ENCODE measurements at places on chromosomes 1 and 21.

GRCh38 chr1:226475142-226475511 lies 67.2 kb upstream of the PARP1 start:
- peak; percentile 9 for DNase-seq

DNA sequence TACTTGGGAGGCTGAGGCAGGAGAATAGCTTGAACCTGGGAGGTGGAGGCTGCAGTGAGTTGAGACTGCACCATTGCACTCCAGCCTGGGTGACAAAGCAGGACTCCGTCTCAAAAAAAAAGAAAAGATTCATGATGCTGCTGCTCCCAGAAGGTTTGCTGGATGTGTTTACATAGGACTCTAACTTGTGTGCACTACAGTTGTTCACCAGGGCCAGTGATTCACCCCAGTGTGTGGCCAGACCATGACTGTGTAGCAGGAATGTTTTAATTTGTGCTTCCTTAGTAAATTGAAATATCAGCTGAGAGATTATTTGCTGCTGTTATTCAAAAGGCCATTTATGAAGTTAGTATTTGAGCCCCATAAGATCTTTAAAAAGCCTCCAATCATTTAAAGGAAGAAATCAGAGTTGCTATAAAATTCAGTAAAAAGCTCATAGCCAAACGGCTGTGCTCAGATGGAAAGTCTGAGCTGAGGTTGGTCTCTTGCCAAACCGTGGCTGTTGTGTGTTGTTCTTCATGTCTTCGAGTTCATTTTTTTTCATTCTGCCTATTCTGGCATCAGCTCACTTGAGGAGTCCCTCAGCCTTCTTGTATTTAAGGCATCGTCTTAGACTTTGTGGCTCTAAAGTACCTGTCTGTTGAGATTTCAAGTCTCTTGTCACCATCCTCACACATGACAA lies 18.1 kb upstream of the PGD start:
- peak; percentile 91 for DNase-seq

DNA sequence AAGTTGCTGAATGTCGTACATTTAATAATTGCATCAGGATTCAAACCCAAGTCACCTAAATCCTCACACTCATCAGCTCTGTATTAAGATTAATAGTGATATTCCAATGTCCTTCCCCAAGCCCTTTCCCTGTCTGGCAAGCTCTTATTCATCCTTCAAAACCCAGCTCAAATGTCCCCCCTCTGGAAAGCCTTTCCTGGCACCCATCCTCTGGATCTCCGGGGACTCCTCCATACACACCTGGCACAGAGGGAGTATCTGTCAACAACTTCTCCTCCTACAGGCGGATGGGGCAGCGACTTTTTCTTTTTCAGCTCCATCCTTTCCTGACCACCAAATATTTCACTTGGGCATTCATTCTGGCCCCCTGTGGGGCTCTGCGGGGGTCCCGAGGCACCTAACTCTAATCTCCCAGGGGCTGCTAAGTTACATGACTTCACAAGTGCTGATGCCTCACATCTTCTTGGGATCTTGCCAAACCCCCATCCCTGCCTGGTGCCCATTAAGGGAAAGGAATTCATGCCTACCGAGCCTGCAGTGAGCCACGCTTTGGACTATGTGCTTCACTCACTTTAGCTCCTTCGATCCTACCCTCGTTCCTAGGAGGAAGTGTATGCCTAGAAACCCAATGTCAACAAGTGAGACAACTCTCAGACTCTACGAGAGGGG lies 15.2 kb downstream of the TINAGL1 start:
- peak; percentile 86 for DNase-seq

DNA sequence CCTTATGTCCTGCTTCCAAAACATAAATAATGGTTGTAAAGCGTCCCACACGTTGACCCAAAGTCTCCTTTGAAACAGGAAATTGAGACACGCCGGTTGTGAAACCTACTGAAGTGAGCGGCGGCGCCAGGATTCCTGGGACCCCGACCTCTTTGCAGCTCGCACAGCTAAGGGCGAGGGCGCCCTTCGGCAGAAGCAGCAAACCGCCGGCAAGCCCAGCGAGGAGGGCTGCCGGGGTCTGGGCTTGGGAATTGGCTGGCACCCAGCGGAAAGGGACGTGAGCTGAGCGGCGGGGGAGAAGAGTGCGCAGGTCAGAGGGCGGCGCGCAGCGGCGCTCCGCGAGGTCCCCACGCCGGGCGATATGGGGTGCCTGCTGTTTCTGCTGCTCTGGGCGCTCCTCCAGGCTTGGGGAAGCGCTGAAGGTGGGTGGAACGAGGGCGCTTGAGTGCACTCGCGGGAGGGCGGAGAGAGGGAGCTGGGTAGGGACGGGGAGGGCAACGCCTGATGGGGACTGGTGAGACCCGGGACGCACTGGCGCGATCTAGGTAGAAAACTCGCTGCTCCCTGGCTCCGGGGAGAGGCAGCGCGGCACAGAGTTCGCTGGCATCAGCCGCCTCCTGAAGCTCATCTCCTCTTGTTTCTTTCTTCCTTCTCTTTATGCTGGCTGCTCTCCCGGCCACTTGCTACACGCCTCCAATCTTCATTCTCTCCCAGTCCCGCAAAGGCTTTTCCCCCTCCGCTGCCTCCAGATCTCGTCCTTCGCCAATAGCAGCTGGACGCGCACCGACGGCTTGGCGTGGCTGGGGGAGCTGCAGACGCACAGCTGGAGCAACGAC lies at the start of gene CD1D:
TSS of gene CD1D (plus strand) at position 155 of the 836 bp plus-strand sequence. CDS start at position 362, 207 bp downstream.
- DNase-seq = no peak

- DNase-seq = no peak
These were observed 9.3 kb downstream of the PABPC4 start for GRCh38 chr1:39567302-39567701.

DNA sequence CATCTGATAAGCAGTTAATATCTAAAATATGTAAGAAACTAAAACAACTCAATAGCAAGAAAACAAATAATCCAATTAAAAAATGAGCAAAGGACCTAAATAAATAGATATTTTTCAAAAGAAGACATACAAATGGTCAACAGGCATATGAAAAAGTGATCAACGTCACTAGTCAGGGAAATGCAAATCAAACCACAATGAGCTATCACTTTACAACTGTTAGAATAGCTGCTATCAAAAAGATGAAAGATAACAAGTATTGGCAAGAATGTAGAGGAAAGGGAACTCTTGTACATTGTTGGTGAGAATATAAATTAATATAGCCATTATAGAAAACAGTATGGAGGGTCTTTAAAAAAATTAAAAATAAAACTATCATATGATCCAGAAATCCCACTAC lies 40.7 kb upstream of the NEK7 start:
- DNase-seq = no peak

- no peak for DNase-seq
These were observed 140.8 kb downstream of the PGBD5 start for GRCh38 chr1:230285351-230285750.

- peak; percentile 12 for DNase-seq
These were observed 72.7 kb upstream of the FAM20B start for GRCh38 chr1:178953034-178953433.

- DNase-seq = peak; percentile 68
These were observed 205.5 kb downstream of the PTBP2 start for GRCh38 chr1:96927125-96927524.

GRCh38 chr1:55640708-55641473 lies 425.7 kb upstream of the USP24 start:
- peak; percentile 81 for DNase-seq

DNA sequence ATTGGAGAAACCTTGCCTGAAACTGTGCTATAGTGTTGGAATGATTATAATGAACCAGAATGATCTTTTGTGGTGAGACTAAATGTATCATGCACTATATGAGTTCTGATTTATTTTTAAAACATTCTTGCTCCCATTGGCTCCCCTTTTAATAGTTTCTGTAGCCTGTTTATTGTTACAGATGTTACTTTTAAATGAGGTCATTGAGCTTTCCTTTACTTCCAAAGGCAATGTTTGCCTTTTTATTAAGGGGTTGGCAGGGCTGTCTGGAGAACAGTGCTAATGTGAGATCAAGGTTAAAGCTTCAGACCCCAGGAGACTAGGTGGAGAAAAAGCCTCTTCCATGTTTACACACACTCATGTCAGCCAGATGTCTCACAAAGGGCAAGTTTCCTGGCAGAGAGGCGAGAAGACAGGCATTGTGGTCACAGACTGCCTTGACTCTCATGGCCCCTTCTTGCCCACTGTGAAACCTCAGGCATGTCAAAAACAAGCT lies 120.6 kb upstream of the RAVER2 start:
- peak; percentile 67 for DNase-seq

- DNase-seq = no peak
These were observed 18.1 kb downstream of the SLC37A1 start for GRCh38 chr21:42531771-42532170.

DNA sequence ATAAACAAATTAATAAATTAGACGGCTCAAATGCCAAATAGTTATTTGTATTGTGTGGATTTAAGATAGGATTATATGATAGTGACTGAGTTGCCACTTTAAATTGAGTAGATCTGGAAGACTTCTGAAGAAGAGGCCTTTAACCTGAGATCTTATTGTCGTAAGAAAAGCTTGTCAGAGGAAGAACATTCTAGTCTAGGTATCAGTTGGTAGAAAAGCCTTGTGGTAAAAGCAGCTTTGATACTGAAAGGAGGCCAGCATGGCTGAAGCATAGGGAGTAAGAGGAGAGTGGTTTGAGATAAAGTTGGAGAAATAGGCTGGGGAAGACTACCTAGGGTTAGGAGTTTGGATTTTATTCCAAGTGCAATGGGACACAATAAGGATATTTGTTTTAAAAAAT lies 29.1 kb downstream of the SLC30A7 start:
- no peak for DNase-seq

GRCh38 chr1:227779685-227780084 lies 35.8 kb upstream of the PRSS38 start:
- DNase-seq = no peak

GRCh38 chr1:200490183-200490582 lies 80.3 kb upstream of the ZNF281 start:
- no peak for DNase-seq

DNA sequence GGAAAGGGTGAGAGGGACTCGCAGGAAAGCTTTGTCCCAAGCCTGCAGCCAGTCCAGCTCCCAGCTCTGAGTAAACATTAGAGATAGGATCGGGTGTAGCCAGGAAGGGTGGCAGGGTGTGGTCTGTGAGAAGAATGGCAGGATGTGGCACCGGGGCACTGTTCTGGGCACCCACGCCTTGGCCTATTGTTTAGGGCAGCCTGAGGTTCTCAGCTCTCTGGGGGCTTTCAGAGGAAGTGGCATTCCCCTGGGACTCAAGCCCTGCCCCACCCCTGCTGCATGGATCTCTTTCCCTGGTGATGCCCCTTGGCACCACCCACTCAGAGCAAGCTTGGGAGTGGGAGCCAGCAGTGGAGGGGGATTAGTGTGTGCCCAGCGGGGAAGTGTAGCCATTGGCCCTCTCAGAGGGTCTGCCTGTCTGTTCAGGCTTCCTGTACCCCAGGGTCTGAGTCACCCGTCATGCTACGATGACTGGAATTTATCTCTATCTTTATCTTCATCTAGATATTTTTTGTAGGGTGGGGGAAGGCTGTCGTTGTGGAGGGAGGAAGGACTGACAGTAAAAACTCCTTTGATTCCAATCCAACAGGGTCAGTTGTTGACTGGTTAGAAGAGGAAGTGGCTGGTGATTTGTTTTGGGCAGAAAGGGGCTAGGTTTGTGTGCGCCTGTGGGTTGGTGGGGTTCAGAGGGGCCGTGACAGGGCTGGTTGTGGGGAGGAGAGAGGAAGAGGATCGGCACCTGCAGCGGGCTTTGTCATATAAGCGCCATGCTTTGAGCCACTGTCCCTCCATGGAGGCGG lies 31.6 kb downstream of the SOX13 start:
- DNase-seq = peak; percentile 54

- DNase-seq = no peak
These were observed 17.0 kb downstream of the MKNK1 start for GRCh38 chr1:46587069-46587468.

DNA sequence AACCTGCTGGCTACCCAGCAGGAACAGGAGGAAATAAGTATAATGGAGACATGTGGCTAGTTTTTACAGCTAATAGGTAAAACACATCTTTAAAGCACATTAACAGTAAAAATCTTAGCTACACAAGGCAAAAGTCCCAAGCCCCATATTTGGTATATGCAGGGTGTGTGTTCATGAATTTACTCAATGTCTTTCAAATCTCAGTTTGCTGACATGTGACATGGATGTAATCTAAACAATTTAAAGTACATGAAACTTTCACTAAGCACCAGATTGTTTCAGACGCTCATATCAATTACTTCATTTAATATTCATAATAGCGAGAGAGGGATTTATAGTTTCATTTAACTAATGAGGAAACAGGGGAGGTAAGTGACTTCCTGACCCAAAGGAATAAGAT lies 3.9 kb downstream of the TACSTD2 start:
- DNase-seq = no peak

- peak; percentile 27 for DNase-seq
These were observed 140.3 kb downstream of the SLC30A10 start for GRCh38 chr1:219788091-219788490.

GRCh38 chr1:82923931-82924330 lies 1075.0 kb downstream of the TTLL7 start:
- DNase-seq = no peak

DNA sequence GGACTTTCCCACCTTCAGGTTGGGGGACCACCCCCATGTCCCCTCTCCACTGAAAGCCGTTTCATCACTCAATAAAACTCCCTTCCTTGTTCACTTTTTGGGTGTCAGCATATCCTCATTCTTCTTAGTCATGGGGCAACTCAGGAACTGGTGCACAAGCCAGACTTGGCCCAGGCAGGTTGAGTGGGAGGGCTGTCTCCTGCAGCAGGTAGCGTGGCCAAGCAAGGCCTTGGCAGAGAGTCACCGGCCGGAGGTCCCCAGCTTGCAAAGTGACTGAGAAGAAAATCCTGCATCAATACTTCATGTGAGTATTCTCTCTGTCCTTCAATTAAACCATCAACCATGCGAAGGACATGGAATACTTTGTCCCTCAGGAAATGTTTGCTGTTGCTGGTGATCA lies 148.9 kb downstream of the RHOU start:
- no peak for DNase-seq

DNA sequence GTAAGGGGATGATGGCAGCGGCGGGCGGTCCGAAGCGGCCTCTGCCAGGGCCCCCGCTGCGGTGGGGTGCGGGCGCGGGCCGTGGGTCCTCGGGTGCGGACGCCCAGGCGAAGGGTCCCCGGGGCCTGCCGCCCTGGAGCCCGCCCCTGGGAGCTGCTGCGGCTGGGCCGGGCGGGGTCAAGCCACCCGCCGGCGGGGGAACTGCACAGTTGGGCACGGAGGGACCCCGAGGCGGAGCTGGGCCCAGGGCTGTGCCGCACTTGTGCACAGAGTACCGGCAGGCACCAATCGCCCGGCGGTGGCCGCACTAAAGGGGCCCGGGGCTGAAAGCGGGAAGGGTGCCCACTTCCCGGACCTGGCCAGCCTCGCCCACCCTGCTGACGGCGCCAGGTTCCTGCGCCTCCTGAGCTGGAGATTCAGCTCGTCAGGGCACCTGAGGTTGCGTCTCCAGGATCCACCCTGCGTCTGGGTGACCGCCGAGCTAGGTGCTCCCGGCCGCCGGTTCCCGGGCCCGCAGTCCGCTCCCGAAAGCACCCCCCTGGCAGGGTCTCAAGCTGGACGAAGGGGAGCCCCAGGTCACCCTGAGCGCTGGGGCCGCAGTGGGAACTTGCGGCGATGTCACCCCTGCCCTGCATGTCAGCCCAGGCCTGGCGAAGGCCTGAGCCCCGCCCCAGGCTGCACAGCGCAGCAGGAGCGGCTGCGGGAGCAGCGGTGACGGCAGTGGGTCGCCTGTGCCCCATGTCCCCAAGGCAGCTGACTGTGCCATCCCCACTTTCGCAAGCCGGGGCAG lies 56.7 kb upstream of the ETV3 start:
- no peak for DNase-seq

Data from fibroblast of skin of scalp (primary cell).